Stimulated activated CD8-positive, alpha-beta memory T cell treated with anti-CD3 and anti-CD28 coated beads, Interleukin-4, amount 100 ng/mL, for 1 hour (primary cell): ENCODE measurements at places on chromosomes 4 and X.

GRCh38 chr4:154614306-154614705 is 1.9 kb upstream of the FGG start:
- no peak for DNase-seq

DNA sequence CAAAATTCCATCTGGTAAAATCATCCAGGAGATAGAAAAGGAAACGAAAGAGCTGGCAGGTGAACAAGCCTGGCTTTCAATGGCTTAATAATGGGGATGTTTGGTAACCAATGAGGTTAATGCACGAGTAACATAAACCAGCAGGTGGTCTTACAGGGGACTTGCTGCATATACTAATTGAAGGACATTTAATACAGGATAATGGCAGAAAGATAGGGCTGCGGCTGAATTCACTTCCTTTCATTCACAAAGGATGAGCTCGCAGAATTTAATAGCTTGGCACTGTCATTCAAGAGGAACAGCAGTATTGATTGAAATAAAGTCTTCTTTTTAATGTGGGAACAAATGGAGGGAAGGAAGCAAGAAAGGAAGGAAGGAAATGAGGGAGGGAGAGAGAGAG is 156.3 kb upstream of the RAI2 start:
- no peak for DNase-seq

DNA sequence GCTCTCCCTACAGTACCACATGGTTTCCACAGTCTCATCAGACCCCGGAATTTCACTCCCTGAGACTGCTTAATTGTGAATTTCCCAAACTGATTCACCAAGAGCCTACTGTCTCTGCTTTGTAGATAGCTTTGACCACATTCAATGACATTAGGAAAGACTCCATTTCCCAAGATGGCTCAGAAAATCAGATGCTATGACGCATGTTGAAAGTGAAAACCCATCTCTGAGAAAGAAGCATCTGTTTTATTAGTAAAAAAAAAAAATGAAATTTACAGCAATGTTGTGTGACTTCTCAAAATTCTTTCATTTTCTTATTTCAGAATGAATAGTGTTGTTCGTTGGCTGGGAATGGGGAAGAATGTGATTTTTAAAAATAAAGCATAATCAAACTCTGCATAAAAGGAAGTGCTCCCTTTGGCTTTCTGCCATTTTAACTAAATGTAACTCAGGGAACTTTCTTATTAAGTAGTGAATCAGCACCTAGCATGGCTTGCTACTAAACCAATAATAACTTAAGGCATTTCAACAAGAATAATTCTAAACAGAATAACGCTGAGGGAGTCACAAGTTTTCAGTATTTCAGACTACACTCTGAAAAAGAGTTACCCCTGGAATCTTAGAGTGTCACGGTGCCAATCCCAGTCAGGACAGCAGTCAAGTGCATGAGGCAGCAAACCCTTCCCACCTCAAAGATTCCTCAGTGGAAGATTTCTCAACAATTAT is 97.4 kb upstream of the MYOZ2 start:
- DNase-seq: no peak

- no peak for DNase-seq
These were observed 22.0 kb downstream of the SPARCL1 start for GRCh38 chr4:87506974-87507701.

- DNase-seq: no peak
These were observed 37.2 kb upstream of the SCRG1 start for GRCh38 chr4:173436149-173436579.

DNA sequence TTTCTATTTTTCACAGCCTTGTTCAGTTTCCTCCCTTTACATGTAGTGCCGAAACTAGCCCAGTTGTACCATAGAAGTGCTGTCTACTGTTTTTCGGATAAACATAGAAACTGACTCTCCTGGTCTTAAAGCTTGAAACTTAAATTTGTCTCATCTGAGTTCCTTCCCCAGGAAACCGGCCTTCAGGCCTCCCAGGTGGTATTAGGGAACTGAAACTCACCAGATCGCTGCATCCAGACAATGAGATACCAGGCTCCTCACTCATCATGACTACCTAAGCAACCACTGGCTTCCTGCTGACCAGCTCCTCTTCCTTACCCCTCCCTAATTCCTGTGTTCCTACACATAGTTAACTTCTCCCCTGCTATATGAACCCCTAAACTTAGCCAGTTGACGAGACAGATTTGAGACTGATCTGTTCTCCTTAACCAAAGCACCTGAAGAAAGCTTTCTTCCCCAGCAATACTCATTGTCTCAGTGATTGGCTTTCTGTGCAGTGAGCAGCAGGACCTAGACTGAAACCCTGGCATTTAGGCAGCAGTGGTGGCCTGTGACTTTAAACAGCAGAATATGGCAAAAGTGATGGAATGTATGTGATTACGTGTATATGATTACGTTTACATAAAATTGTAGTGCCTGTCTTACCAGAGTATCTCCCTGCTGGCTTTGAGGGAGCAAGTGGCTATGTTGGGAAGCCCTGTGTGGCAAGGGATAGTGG is 959.1 kb upstream of the LCORL start:
- no peak for DNase-seq

- no peak for DNase-seq
These were observed 25.5 kb downstream of the HPGD start for GRCh38 chr4:174496631-174497432.

DNA sequence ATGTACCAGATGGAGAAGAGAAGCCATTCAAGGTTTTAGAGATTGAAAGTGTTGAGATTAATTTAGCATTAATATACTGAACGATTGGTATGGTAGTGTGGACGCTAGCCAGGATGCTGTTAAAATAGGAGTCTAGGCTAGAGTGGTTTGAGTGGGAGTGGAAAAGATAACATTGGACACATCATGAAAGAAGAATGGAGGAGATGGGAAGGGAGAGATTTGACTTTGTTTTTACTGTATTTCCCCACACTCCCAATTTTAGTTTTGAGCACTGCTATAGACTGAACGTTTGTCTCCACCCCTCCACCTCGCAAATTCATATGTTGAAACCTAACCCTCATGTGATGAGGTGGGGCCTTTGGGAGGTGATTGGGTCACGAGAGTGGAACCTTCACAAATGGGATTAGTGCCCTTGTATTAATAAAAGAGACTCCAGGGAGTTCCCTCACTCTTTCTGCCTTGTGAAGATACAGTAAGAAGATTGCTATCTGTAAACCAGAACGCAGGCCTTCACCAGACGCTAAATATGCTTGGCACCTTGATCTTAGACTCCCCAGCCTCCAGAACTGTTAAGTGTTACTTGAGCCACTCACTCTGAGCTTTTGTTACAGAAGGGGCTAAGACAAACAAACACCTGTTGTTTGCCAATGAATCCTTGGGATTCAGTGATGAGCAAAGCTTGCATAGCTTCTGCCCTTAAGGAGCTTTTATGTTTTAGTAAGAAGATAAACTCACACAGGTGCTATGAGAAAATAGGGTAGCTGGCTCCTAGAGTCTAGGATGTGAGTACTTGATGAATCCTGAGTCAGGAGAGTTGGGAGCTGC is 25.8 kb downstream of the USP9X start:
- DNase-seq: no peak
